ENCODE measurements at places on chromosomes 11 and 22.
A peak's percentile ranks its signal among the peaks of the same experiment; 100 is the strongest.

GRCh38 chr11:28342716-28343115, 234.5 kb downstream of the METTL15 start:
- peak; percentile 9 for DNase-seq

DNA sequence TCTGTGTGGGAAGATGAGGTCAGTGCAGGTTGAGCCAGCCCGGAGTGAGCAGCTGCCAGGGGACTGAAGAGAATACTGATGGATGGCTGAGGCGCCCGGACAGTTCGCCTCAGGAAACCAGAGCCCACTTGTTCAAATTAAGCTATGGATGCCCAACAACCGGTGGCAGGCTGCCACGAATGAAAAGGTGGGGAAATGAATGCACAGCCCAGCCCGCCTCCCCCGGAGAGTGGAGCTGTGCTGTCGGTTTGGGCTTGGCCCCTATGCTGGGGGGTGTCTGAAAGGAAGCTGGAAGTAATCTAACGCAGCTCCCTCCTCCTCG, 21.9 kb downstream of the HSPA8 start:
- DNase-seq, result no peak

GRCh38 chr11:119717839-119718534, 11.0 kb downstream of the NECTIN1 start:
- no peak for DNase-seq

GRCh38 chr22:45217345-45217744, 23.3 kb downstream of the KIAA0930 start:
- no peak for DNase-seq

DNA sequence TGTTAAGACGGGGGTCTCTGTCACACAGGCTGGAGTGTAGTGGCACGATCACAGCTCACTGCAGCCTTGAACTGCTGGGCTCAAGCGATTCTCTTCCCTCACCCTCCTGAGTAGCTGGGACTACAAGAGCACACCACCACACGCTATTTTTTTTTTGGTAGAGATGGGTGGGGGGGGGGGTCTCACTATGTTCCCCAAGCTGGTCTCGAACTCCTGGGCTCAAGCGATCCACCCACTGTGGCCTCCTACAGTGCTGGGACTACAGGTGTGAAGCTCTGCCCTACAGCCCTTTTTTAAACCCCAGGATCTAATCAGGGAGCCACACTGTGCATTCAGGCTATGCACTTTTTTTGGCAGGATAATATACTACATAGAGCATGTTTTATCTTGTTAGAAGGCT, 1.4 kb upstream of the DHCR7 start:
- no peak for DNase-seq

- no peak for DNase-seq
Measured at GRCh38 chr11:126347751-126348668, 7.5 kb upstream of the ST3GAL4 start.

DNA sequence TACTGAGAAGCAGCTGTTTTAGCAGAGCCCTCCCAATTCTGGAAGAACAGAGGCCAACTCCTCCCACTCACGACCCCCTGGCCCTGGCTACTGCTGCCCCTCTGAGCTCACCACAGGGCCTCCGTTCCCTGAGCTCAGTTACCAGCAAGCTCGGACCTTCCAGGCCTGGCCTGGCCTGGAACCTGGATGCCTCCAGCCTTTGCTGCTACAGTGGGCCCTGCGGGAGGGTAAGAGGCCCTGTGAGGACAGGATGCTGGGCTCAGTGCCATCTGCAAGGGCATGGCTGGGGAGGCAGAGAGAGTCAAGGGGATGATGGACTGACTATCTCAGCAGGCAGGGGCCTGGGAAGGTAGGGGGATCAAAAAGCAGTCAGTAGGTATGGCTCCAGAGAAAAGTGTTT, 209.9 kb upstream of the NCAM1 start:
- DNase-seq, result no peak

GRCh38 chr22:49077036-49077393, 750.7 kb downstream of the BRD1 start:
- DNase-seq, result no peak

DNA sequence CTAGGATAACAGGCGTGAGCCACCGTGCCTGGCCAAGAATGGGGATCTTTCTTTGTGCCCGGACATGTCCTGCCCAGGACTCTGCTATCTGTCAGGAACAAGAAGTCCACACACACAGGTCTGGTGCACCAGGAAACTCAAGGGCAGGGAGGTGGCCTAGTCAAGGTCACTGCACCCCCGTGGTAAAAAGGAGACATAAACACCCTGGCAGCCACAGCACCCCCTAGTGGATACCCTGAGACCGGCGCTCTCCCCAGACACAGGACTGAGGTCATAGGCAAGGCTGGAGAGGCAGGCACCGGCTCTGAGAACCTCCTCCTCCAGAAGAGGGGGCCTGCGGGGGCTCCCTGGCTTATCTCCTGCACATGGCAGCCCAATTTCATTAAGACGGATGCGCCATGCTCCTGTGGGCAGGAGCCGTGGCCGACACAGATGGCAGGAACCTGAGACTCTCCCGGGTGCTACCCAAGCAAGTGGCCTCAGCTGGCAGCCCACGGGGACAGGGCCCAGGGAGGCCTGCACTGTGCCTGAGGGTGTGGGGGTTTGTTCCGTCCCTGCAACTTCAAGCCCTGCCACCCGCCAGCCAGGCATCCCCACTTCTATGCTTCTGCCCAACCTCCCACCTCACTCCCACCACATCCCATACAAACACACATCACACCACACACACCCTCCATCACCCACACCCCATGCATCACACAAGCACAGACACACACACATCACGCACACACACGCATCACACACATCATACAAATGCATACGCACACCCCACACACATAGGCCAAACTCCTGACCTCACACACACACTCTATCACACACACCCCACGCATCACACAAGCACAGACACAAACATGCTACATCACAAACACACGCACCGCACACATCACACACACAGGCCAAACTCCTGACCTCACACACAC, 19.6 kb downstream of the MACROD1 start:
- no peak for DNase-seq

GRCh38 chr11:92740276-92740675, 229.2 kb upstream of the MTNR1B start:
- DNase-seq, result no peak

DNA sequence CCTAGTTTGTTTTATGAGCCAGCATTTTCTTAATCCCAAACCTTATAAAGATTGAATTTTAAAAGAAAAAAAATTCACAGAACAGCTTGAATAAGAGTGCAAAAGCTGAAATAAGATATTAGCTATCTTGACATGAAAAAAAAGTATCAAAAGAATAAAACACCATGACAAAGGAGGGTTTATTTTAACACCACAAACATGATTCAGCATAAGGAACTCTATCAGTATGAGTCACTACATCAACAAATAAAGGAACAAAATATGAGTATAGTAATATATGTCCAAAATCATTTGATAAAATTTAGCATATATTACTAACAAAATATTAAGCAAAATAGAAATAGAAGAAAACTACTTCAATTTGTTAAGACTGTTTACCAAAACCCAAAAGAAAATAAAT, 9.6 kb upstream of the LMO1 start:
- no peak for DNase-seq

- DNase-seq, result no peak
Measured at GRCh38 chr22:19292458-19293230, 1.1 kb upstream of the CLTCL1 start.

- DNase-seq, result no peak
Measured at GRCh38 chr22:34334893-34335292, 414.6 kb upstream of the LARGE1 start.

GRCh38 chr11:16216831-16217230, 139.5 kb downstream of the SOX6 start:
- no peak for DNase-seq

DNA sequence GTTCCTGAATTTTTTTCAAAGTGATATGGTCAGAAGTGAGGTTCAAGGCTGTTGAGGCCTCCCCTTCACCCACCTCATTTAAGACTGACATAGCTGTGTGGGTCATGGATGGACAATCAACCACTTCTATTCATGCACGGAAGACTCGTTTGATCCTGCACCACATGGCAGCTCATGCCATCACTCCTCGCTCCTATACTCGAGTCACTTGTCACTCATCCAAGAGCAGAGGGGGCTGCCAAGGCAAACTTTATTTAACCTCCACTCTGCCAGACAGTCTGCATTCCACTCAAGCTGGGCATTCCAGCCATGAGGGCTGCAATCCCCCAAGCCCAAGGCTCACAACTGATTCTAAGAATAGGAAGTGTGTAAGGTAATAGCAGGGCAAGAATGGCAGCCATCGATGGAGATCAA, 34.1 kb downstream of the SNX19 start:
- no peak for DNase-seq

DNA sequence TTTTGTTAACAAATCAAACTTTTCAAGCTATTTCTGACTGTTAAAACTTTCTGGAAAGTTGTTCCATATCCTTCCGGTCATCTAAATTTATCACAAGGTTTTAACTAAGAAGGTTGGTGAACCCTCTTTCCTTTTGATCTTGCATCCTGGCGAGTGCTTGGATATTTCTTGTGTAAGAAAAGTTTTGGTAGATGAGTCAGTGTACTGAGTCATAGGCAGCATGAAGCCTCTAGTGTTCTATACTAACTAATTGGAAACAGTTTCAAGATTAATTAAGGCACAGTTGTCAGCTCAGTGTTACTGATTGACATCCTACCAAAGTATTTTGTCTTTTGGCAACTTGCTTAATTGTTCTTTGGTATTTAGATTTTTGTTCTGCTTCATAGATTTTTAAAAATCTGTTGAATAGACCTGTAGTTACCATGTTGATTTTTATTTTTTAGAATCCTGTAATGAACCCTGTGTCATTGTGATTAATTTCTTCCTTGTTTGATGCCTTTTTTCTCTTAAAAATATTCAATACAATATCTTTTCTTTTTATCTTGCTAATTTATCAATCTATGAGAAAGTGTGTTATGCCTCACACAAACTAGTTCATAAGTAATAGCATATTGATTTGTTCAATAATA, 38.0 kb downstream of the METTL15 start:
- DNase-seq, result peak; percentile 75

- DNase-seq, result no peak
Measured at GRCh38 chr11:129950101-129951091, 52.2 kb downstream of the PRDM10 start.

GRCh38 chr11:93945596-93945995, 75.6 kb upstream of the HEPHL1 start:
- DNase-seq, result no peak

DNA sequence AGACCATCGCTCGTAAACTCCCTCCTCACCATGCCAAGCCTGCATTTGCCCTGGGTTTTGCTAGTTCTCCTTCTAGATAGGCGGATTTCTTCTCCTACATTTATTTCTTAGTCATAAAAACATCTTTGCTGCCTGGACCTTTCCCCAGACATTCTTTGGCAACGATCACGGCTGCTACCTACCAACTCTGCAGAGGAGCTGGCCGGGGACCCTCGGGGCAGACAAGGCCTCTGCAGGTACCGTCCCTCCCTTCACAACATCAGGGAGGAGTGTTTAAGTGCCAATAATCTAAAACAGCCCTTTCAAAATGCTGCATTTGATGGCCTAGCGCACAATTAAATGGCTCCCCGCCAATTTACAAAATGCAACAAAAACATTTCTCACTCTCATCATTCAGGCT, 34.4 kb downstream of the BRD1 start:
- DNase-seq, result no peak

- peak; percentile 39 for DNase-seq
Measured at GRCh38 chr11:46382646-46383403, 1.4 kb downstream of the MDK start.

- DNase-seq, result no peak
Measured at GRCh38 chr11:128328955-128329551, 258.3 kb downstream of the ETS1 start.
